GM13977 (cell line): ENCODE measurements at places on chromosomes 1 and 21.

DNA sequence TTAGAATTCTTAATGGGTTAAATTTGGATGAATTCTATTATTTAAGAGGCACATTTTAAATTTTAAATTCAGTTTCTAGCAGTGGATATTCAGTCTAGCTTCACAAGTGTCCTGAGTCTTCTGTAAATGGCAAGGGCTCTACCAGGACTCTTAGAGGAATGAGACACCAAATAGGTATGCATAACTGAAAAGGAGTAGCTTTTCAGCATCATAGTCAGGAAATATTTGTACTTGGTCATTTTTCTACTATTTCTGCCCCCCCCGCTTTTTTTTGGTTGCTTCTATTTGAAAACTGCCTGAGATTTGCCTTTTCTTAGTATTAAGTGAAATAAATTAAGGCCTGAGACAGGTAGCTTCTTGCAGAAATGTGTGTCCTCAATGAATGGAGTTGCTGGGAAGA lies 80.2 kb downstream of the MAST2 start:
- no peak for DNase-seq

DNA sequence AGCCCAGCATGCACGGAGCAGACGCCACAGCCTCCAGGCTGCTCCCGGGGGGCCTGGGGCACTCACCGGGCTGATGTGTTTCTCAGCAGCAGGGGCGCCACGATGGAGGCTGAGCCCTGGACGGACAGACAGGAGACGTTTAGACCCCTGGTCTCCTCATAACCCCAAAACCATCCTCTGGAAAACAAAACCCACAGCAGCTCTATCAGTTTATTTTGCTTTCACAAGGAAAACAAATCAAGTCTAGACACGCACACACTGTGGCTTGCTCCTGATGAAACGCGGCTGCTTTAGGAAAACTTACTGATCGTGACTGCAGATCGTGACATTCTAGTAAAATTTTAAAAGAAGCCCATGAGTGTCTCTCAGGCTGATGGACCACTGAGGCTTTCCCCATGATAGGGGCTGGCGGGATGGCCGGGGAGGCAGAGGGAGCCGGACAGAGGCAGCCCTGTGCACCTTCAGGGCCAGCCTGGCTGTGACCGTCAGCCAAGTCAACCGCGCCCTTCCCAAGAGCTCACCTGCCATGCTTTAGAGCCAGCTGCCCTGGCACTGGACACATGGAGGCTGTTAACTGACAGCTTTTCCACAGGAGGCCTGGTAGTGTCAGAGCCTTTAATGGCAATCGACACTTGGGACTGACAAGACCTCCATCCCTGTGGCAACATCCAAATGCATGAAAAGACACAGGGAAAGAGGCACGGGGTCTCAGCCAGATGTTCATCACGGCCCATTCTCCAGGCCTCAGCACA lies 5.2 kb downstream of the POFUT2 start:
- DNase-seq: no peak

DNA sequence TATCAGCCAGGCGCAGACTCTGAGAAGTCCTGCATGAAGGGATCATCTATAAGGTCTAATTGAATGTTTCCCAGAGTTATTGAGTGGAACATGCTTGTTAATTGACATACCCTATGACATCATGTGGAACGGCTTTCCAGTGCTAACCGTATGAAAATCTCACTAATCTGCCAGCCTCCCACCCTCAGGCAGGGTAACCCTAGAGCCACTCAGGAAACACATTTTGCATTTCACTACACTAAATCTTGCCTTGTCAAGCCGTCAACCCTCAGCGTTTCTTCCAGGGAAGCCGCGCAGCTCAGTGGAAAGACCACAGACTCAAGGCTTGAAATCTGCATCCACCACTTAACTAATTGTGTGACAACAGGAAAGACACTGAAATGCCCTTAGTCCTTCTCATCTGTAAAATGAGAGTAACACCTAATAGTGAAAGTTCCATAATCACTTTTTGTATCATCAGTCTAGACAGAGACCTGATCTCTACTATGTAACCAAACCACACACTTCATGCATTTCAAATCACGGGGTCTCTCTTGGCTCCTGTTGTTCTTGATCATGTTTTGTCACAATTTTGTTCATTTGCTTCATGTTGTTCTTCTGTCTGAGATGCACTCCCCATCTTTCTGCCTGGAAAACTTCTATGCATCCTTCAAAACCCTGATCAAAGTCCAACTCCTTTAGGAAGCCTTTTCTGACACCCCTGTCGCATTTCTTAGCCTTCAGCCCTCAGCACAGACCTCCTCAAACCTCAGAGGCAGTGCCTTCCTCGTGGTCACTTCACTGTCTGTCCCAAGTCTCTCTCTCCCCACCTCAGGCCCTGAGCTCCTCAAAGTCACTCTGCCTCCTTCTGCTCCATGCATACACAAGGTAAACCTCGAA lies 246.5 kb downstream of the TOMM20 start:
- peak; percentile 81 for DNase-seq

DNA sequence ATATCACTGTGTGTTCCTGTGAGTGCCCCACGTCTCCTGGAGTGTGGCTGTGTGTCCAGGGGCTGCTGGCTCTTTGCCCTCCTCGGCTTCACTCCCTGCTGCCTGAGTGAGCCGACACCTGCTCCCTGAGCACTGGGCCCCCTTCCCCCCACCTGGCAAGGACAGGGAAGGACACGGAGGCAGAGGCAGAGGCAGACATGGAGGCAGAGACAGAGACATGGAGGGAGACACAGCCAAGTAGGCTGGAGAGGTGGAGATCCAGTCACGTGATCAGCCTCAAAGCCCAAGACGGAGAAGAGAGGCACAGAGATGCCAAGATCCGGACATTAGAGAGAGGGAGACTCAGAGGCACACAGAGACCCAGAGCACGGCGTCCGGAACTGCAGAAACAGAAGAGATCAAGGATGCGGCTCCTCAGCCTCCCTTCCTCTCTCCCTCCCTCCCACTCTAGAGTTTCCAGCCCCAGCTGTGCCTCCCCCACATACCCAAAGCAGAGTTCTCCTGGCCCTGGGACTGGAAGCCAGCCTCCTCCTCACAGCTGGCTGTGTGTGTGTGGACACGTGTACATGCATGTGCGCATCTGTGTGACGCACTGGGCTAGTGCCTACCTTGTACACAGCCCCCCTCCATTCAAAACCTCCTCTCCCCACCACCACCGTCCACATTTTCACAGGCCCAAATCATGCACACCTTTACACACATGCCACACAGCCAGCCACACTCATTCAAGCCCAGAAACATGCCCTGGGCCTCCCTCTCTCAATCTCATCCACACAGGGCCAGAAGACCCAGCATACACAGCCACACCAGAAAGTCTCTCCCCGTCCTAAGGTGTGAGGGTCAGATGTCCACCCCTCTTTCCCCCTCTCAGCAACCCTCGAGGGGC lies 39.1 kb upstream of the WASF2 start:
- no peak for DNase-seq

DNA sequence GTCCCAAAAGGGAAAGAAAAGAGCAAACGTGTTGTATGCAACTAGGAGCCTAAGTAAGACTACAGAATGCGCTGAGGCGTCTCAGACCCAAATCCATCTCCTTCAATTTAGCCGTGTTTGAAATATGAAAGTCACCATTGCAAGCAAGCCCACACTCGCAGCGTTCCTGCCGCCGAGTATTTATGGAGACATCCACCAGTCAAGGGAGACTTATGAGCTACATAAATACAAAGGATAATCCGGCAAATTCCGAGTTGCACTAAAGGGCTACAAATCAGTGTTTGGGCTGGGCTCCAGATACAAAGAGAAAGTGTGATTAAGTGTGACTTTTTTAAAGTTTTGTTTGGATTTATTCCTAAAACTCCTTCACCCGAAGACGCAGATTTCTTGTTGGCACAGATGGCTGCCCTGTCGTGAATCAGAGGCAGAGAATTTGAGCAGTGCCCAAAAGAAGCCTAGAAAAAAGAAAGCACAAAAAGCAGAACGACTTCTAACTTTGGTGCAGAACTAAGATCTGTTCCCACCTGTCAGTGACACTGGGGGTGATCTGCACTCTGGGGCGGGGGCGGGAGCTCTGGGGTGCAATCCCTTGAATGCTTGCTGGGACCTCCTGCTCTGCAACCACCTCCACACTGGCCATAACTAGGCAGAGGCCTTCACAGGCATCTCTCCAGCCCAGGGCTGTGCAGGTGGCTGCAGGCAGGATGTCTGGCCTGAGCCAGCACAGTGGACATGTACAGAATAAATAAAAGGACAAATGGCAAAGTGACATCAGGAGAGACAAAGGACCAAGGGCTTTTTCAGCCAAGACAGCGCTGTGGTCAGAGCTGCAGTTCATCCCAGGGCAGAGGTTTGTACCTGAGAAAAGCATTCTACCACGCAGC lies 489.7 kb downstream of the NPHP4 start:
- no peak for DNase-seq

GRCh38 chr1:150813028-150813707 lies 5.1 kb upstream of the CTSK start:
- no peak for DNase-seq

- no peak for DNase-seq
These were observed 13.0 kb downstream of the FAM20B start for GRCh38 chr1:179038528-179039281.

GRCh38 chr1:186164773-186165172 lies 210.3 kb downstream of the TPR start:
- no peak for DNase-seq

DNA sequence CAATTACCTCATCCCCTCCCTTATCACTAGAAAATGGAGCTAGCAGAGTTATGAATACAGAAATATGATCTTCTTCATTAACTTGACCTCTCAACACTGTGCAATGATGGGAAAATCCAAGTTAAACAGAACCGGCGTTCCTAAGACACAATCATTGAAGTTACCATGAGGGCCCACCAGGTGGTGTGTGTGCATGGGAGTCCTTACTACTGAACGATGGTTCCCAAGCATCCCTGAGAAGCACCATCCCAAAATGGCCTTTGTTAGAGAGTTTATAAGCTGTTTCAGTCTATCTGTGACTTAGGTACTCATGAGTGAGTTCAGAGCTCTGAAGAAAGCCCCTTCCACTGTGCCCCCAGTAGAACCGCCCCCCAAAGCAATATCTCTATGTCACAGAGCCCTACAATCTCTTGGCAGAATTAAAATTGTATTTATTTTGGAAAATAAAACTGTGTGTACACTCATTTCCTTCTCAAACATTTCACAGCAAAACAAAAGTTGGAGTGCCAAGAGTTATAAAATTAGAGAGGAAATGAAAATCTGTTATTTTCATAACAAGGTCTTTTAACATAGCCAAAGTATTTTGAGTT lies 56.8 kb downstream of the PLD5 start:
- DNase-seq: peak; percentile 34

DNA sequence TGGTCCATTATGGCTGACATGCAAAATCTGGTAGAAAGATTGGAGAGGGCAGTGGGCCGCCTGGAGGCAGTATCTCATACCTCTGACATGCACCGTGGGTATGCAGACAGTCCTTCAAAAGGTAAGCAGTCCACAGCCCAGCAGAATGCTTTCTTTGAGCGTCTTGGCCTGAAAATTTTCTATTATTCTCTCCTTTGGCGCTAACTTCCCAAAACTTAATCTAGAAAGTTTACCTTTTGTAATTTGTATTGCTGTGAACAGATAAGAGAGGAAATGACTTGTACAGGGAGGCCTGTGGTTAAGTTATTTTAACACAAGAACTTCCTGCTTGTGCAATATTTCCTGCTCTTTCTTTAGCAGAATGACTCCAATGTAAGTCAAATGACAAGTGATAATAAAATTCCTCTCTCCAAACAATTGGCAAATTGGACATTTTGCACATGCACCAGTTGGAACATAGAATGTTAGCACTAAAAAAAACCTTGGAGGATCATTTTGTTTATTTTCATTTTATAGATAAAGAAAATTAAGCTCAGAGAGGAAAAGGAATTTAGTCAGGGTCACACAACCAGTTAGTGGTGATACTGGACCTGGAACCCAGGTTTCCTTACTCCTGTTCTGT lies 18.9 kb downstream of the CAP1 start:
- no peak for DNase-seq

DNA sequence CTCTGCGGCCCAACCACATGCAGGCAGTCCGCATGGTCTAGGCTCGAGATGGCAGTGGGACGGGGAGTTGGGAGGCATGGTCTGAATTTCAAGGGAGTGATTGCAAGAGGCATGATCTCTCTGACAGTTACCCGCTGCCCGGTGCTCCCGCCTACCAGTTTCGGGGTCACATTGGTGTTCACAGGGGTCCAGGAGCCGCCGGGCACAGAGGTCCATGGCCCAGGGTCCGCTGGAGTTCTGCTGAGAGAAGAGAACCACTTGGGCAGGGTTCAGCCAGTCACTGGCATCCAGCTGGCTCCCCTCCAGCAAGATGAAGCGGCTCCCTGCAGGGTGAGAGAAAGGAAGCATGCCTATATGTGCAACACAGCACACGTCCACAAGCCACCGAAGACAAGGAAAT lies 141.3 kb downstream of the ASTN1 start:
- no peak for DNase-seq

DNA sequence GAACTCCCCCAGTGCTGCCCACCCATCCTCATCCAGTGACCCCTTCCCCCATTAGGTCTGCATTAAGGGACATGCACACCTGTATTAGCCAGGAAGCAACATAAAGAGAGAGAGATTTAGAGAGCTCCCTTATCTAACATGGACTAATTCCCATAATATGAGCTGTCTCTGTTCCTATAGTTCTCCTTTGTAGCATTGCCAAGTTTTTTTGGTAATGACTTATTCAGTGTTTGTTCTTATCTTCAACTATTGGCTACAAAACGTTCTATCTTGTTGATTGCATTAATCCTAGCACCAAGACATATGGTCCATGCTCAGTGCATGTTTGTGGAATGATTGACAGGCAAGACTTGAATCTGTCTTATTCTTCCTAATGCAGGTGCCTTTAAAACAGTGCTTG lies 264.0 kb downstream of the ADGRL2 start:
- no peak for DNase-seq

DNA sequence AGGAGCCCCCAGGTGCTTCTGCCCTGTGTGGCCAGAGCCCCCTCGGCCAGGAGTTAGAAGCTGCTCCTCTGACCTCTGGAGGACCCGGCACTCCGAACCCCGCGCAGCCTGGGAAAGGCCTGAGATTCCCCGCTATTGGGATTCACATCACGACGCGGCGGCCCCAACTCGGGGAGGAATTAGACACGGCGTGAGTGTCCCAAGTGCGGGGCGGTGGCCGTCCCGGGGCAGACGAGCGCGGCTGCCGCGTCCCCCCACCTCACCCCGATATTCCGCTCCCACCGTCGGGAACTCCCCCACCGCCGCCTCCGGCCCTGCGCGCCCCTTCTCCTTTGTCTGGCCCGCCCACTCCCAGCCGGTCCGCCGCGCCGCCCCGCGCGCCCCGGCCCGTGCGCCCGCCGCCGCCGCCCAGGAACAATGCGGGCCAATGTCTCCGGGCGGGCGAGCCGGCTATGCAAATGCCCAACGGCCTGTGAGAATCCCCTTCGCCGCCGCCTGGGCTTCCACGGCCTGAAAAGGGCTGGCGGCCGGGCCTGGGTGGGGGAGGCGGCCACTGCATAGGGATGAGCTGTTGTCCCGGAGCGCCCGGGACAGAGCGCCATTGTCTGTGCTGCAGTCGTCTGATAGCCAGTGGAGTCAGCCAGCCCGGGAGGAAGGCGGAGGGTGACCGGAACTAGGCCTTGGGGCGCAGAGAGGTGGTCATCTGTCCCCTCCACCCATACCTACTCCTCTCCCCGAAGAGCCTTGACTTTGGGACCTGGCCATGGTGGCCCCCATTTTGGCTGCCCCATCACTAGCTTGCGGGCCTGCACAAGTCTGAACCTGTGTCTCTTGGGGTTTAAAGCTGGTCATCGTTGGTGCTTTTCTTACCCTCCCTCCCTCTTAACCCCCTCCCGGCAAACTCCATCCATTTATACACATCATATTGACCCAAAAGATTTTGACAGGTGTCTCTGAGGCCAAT lies 19.4 kb downstream of the RHBG start:
- DNase-seq: peak; percentile 70
